ENCODE measurements at places on chromosomes 3 and 15. TPM values are rescaled to one million over a fixed set of nuclear protein-coding genes. Genes with fewer than 3 reads are reported as not detected.

LDHAL6B gene
- not detected for total RNA-seq

TCF12 gene
- total RNA-seq: 116 TPM

CCR4 gene
- total RNA-seq: 2.3 TPM

CTDSPL2 gene
- 37.8 TPM for total RNA-seq

GP5 gene
- total RNA-seq: 0.22 TPM

FBXL22 gene
- 4.7 TPM for total RNA-seq

TGM5 gene
- total RNA-seq: not detected

PP2D1 gene
- not detected for total RNA-seq

ACTC1 gene
- total RNA-seq: 25.0 TPM

MITF gene
- total RNA-seq: 52.6 TPM

ALDH1A2 gene
- total RNA-seq: 113 TPM

GPR87 gene
- total RNA-seq: 0.72 TPM

TLR9 gene
- 0.94 TPM for total RNA-seq

SLC22A14 gene
- total RNA-seq: 0.19 TPM

HHLA2 gene
- 5.1 TPM for total RNA-seq

PIERCE2 gene
- 2.7 TPM for total RNA-seq

RSL24D1 gene
- 60.4 TPM for total RNA-seq

LYZL4 gene
- not detected for total RNA-seq

FSD2 gene
- not detected for total RNA-seq

TGFBR2 gene
- total RNA-seq: 243 TPM

GOLIM4 gene
- total RNA-seq: 29.9 TPM

GREM1 gene
- total RNA-seq: 4.8 TPM

CTXND1 gene
- total RNA-seq: 2.8 TPM

C3orf22 gene
- not detected for total RNA-seq

ALAS1 gene
- 42.8 TPM for total RNA-seq

SERINC4 gene
- 0.13 TPM for total RNA-seq

OXSR1 gene
- 40.0 TPM for total RNA-seq

DUOXA1 gene
- total RNA-seq: 1.4 TPM

Measured in kidney (tissue), 22 donors.